Frontal cortex (tissue), 4 donors: ENCODE measurements at places on chromosomes 4 and X. TPM values are rescaled to one million over a fixed set of nuclear protein-coding genes. Genes with fewer than 3 reads are reported as not detected.

Gene CC2D2A
- total RNA-seq = 18.8 TPM

Gene RAB9B
- total RNA-seq = 48.9 TPM

Gene HELT
- not detected for total RNA-seq

Gene F8A3
- total RNA-seq = 1.2 TPM

Gene UCHL1
- 1,154 TPM for total RNA-seq

DNA sequence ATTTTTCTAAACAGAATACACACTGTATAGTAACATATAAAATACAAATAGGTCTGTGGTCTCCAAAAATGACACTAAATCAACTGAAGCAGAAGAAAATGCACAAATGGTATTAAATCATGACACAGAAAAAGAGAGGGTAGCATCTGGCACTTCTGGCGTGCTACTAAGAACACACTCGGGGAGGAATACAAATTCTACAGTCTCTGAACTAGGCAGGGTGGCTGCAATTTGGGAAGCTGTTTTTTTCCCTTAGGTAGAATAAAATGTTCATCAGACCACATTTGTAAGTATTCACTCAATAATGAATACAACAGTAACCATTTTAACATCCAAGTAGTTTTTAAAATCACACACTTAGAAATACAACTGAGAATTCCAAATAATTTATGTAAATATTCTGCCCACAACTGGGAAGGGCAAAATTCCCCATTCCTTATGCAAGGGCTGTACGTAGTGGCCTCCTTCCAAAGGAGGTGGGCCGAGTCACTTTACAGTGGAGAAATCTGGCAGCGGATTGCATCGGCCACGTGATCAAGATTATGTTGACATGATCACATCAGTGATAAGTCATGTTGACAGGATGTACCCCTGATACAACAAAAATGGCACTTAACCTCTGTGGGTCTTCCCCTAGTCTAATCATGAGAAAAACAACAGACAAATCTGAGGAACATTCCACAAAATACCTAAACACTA, 101.1 kb downstream of the TSPAN5 start:
- no peak for DNase-seq

- no peak for DNase-seq
These were observed 31.3 kb upstream of the ETNPPL start for GRCh38 chr4:108794136-108794535.

DNA sequence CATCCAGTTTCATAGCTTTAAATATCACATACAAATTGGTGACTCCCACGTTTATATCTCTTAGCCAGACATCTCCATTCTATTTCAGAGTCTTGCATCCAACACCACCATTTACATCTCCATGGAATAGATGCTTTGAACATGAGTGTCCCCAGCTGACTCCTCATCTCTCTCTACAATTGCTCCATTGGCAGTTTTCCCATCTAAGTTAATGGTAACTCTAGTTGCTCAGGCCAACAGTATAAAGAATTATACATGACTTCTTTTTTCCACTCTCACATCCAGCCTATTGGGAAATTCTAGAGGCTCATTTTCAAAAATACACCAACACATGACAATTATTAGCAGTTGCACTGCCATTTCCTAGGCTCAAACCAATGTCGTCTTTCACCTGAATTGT, 388.2 kb downstream of the STIM2 start:
- no peak for DNase-seq

DNA sequence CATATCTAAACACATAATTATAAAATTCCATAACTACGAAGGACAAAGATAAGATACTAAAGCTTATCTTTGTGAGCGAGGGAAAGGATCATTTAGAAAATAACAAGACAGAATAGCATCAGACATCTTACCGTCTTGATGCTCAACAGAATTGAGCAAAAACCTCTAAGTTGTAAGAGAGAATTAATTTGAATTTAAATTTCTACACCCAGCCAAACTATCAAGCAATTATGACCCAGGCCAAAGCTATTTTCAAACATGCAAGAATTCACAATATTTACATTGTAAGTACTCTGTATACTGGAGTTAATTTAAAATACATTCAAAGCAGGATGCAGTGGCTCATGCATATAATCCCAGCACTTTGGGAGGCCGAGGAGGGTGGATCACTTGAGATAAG, 16.5 kb downstream of the CLOCK start:
- DNase-seq = no peak

DNA sequence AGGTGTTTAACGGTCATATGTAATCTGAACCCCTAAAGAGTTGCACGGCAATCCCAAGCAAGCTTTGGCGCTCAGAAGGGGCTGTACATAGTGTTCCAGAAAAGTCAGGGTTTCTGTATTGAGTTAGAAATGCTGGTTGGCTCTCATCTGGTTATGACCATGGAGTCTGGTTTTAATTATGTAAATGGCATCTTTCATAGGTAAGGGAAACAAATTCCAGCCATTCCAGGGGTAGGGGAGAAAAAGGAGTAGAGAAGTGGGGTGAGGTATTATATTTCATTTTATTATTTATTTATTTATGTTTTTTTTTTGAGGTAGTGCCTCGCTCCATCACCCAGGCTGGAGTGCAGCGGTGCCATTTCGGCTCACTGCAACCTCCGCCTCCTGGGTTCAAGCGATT, 15.9 kb downstream of the KLF3 start:
- no peak for DNase-seq

- no peak for DNase-seq
These were observed 8.0 kb downstream of the MAN2B2 start for GRCh38 chr4:6582889-6583490.
